Epithelial cell of proximal tubule (primary cell): ENCODE measurements at places on chromosomes 12 and 14.

DNA sequence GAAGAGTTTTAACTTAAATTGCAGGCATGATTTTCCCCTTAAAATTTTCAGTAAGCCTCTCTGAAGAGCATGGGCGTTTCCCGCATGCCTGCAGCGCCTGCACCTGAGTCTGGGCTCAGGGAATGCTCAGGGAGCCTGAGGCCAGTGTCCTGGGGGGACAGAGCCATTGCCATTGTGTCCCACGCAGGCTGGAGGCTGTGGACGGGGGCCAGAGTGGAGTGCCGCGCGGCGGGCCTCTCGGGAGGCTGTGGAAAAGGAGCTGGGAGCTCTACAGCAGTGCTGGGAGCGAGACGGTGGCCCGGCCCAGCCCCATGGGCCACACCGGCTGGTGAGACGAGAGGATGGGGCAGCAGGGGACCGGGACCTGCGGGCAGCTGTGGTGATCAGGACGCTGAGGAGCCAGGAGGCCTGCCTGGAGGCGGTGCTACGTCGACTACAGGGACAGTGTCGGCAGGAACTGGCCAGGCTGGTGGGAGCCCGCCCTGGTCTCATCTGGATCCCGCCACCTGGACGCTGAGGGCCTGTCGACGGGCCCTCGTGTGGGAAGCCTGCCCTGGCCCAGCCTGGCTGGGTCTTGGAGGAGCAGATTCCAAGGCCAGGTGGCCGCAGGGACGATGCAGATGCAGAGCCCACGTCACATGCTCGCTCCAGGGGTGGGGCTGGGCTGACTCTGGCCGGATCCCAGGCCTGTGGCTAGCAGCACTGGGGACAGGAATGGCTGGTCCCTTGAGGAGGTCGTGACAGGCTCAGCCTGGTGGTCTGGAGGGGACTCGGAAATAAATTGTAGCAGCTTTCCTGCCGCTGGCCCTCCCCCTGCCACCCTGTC, 7.6 kb downstream of the TEDC1 start:
- DNase-seq: no peak

- no peak for DNase-seq
These were observed 708.6 kb downstream of the DIO2 start for GRCh38 chr14:79502751-79503148.

DNA sequence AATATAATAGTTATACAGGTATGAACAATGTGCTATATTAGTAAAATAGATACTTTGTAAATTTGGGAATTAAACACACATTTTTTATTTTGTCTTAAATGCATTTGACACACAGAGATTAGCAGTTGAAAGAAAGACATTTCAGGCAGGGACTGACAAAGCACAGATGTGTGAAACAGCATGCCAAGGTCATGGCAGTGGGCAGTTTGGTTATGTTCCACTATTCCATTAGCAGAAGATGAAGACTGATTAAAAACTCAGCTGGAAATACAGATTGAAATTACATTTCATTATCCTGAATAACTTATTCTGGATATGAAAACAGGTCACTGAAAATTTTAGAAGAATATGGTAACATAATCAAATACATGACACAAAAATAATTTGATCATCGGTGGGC, 669.8 kb upstream of the LRFN5 start:
- no peak for DNase-seq

- DNase-seq: no peak
These were observed 13.2 kb downstream of the KCNH5 start for GRCh38 chr14:63032076-63032475.

DNA sequence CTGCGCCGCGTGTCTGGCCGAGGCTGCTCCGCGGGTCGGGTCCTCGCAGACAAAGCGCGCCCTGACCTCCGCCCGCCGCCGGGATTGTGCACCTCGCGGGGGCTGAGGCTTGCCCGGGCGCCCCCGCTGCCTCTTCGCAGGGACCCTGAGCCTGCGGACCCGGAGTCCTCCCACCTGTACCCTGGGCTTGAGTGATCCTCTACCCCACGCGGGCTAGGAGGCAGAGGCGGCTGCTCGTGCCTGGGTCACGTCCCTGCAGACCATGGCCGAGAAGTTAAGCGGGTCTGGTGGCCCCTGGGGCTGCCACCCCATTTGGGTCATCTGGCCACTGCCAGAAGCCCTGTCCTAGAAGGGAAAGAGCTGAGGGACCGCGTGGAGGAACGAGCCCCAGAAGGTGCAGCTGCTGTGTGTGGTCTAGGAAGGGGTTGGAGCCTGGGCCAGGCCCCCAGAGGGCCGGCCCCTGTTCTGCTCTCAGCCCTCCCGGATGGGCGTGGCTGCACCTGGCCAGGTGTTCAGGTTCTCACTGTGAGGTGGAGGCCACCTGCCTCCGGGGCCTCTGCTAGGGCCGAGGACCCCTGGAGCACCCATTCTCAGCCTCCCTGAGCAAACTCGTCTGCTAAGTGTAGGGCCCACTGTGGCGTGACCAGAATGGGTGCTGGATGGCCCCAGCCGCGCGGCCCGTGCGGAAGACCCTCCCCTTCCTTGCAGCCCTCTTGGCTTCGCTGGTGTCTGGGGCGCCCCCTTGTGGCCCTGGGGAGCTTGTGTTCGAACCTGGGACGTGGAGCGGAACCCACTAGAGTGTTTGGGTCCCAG, 49.6 kb downstream of the LRCOL1 start:
- no peak for DNase-seq

GRCh38 chr12:88393017-88393767, 187.1 kb downstream of the KITLG start:
- no peak for DNase-seq

GRCh38 chr12:122884860-122885259, 11.1 kb downstream of the VPS37B start:
- no peak for DNase-seq

DNA sequence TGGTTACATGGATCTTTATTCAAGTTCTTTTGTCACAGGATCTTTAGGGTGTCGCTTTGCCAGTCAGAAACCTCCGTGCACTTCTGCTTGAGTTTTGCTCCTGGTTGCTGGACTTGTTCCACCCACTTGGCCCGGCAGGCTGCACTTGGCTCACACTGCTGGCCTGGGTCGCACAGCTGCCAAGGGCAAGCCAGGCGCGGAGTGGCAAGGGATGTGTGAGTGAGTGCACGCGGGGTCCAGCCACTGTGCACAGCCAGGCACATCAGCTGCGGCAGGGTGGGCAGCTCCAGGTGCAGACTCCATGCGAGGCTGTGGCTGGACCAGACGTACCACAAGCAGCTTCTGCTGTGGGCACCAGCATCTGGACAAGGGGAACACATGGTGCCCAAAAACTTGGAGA, 76.6 kb downstream of the DERA start:
- DNase-seq: no peak

GRCh38 chr14:77580964-77581505, 35.4 kb downstream of the SPTLC2 start:
- DNase-seq: no peak

DNA sequence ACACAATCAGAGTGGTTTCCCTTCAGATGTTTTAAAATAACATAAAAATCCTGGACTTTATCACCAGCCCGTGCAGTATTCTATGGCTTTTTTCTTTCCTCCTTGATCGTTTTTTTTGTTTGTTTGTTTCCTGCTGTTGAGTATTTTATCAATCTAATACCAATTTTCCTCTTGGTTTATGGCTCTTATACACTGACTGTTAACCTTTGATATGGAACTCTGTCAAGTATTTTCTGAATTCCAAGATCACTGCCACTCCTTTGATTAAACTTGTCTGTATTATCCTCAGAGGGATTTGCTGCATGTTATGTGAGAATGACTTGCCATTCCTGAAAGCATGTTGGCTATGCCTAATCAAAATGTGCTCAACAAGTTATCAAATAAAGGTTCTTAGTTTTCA, 88.4 kb downstream of the PELI2 start:
- DNase-seq: no peak

GRCh38 chr12:104138797-104139152, 765 bp upstream of the NFYB start:
- DNase-seq: no peak

DNA sequence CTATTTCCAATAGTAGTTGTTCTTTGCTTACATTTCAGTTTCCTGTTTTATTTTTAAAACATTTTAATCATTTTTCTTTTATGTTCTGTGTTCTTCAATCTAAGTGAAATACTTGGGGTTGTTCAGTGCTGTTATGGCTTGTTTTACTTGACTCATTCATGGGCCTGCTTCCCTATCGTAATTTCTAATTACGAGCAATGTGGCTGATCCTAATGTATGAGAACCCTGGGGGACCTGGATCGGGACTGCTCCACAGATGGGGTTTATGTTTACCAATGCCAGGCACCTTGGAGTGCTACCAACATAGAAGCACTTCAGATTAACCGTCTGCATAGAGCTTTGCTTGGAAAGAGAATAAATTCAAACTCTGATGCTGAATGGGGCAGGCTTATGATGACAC, 29.8 kb downstream of the TECPR2 start:
- no peak for DNase-seq

- peak; percentile 53 for DNase-seq
These were observed 247.1 kb downstream of the MSRB3 start for GRCh38 chr12:65525491-65526141.

DNA sequence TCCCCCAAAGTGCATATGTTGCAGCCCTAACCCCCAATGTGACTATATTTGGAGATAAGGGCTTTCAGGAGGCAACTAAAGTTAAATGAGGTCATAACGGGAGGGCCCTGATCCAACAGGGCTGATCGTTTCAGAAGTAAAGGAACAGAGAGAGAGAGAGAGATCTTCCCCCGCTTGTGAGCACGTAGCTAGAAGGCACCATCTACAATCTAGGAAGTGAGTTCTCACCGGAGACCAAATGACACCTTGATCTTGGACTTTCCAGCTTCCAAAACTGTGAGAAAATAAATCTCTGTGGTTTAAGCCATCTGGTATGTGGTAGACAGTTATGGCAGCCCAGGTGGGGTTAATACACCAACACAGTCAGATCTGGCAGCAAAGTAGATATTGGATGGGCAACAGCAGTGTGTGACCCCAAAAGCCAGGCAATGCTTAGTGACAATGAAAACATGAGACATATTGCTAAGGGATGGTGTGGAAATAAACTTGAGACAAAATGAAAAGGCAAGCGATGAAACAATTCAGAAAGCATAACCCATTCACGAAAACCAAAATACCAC, 147.2 kb upstream of the GSC start:
- no peak for DNase-seq

GRCh38 chr14:91413547-91414474, 3.8 kb downstream of the CCDC88C start:
- no peak for DNase-seq

- DNase-seq: no peak
These were observed 85.5 kb downstream of the CEP83 start for GRCh38 chr12:94374124-94374523.

DNA sequence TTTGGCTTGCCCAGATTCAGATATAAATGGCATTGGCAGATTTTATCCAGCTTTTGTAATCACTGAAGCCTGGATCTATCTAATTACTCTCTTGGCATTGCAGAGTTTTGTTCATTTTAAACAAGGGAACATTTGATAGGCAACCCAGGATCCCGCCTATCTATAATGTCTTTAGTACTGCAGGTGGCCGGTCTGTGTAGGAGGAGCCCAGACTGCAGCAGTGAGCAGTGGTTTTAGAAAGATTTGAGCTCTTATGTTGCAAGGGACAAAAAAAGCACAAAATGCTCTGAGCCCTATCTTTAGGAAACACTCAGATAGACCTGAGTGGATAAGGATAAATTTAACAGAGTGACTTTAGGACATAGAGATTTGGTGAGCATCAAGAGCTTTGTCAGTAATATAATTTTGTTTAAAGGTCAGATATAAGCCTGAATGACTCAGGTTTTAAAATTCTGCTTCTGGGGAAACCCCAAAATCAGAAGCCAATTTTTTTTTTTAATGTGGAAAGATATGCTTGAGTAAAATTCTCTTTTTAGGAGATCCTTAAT, 165.5 kb downstream of the SLC5A8 start:
- no peak for DNase-seq

GRCh38 chr14:60064491-60065072, 27.1 kb upstream of the PCNX4 start:
- DNase-seq: no peak

- DNase-seq: no peak
These were observed 57.9 kb downstream of the RERG start for GRCh38 chr12:15163030-15163976.

- DNase-seq: no peak
These were observed 104.5 kb downstream of the TGFB3 start for GRCh38 chr14:75877292-75877691.

DNA sequence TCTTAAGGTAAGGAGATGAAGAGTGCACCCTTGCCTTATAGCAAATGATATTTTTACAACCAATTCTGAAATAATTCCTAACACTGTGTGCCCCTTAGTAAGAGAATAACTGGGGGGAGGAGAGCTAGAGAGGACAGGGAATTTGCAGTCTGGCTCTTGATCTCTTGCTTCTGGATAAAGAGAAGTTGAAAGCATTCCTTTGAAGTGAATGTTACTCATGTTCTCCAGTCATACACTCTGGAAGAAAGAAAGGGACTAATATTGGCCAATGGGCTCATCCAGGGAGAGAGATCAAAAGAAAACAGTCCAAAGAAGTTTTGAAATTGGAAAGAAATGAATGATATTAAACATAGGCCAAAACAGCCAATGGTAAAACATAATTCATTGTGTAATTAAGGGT, 25.3 kb downstream of the C12orf75 start:
- DNase-seq: no peak
